ENCODE measurements at places on chromosomes 4 and X.

- ATAC-seq = no peak
These were observed 2.4 kb upstream of the NBDY start for GRCh38 chrX:56726605-56727004.

GRCh38 chrX:110852180-110852579 lies 56.6 kb upstream of the CHRDL1 start:
- ATAC-seq = no peak

DNA sequence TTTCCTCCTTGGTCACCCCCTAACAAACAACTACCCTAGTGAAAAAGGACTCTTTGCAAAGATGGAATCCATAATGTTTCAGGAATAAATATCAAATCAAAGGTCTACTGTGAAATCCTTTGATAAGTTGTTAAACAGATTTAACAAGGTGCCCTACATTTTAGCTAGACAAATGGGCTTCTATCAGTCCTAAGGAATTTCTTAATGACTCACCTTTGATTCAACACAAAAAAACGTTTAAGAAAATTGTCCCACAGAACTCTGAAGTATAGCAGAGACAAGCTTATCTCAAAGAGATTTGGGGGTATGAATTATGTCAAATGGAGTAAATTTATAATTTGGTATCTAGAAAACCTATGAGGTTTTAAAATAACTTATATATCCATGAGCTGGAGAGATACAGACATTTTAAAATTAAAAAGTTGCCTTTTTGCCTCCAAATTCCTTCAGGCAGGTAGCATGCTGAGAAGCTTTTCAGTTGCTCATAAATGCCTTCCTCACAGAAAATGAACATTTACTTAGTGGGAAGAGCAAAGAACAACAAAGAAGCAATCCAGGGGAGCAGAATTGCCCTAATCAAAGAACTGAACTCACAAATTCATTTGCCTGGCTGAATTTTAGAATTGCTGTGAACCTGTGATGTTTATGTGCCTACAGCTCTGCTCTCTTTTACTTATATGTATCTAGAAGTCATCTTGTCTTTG lies 649.3 kb downstream of the STPG2 start:
- no peak for ATAC-seq

DNA sequence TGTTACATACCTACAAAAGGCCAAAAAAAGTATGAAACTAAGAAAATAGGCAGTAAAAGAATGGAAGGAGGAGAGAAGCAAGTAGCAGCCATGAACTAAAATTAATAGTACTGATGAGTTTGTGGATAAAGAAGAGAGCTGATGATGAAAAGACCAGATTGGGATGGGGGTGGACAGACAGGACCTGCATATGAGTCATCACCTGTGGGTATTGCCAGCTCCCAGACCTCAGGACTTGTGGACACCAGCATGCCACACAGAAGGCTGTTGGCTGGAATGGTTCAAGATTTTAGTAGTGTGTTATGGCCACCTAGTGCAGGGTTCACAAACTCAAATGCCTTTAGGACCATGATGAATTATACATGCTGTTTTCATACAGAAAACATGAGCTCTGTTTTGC lies 58.9 kb downstream of the ARX start:
- no peak for ATAC-seq

DNA sequence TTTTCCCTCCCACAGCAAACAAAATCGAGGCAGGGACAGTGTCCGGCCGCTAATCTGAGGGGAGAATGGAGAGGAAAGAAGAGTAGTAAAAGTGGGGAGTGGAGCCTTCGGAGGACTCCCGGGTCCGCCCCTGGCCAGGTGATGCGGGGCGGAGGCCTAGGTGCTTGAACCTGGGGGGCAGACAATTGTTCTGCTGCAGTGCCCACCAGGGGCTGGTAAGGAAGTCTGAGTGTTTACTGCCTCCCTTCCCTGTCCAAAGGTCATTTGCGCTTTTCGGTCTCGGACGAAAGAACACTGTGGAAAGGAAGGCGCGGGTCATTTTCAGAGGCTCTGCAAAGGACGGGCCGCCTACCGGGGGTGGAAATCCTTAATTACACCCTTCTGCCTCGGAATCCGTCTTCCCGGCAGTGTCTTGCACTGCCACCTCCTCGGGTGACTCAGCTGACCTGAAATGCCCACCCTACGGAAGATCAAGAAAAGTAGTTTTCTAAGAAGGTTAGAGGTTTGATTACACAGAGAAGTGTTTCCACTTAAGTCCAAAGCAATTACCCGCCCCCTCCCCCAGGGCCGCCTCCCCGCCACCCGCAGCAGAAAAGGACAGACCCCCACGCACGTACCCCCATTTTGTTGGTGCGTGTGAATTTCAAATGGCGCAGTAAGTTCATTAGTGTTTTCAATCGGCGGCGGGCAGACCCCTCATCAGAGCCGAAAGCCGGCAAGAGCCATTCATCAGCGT lies 99.9 kb upstream of the TENM3 start:
- ATAC-seq = no peak

GRCh38 chrX:45689971-45690370 lies 489.3 kb upstream of the DIPK2B start:
- ATAC-seq = no peak
